Stimulated activated CD8-positive, alpha-beta memory T cell treated with anti-CD3 and anti-CD28 coated beads, Interleukin-4, amount 100 ng/mL, for 1 hour (primary cell): ENCODE measurements at places on chromosomes 16 and 17.

DNA sequence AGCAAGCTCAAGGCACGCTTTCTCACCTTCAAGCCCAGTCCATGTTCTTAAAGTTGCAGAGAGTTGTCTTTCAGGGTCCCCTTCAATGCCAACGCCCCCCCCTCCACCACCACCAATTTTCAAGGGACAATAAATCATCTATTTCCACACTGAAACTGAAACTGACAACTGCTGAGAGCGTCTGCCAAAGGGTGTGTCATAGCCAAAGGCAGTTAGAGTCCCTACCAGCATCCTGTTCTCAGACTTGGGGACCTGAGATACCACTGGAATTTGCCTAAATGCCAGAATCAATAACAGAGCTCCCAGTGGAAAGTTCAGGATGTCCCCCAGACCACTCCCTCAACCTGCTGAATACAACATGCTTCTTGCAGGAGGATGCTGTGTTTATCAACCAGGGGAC, 133.2 kb upstream of the SOX9 start:
- no peak for DNase-seq

DNA sequence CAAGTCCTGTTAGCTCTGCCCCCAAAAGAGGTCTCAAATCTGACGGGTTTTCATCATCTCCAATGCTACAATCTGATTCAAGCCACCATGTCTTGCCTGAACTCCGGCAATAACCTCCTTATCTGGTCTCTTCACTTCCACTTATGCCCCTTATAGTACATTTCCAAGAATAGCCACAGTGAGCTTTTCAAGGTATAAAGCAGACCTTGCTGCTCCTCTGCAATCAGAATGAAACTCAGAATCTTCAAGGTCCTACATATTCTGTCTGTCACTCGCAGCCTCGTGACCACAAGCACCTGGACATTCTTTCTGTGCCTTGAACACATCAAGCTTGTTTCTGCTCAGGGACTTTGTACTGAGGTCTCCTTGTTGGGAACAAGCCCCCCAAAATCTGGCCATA, 84.7 kb downstream of the YPEL2 start:
- DNase-seq = no peak

DNA sequence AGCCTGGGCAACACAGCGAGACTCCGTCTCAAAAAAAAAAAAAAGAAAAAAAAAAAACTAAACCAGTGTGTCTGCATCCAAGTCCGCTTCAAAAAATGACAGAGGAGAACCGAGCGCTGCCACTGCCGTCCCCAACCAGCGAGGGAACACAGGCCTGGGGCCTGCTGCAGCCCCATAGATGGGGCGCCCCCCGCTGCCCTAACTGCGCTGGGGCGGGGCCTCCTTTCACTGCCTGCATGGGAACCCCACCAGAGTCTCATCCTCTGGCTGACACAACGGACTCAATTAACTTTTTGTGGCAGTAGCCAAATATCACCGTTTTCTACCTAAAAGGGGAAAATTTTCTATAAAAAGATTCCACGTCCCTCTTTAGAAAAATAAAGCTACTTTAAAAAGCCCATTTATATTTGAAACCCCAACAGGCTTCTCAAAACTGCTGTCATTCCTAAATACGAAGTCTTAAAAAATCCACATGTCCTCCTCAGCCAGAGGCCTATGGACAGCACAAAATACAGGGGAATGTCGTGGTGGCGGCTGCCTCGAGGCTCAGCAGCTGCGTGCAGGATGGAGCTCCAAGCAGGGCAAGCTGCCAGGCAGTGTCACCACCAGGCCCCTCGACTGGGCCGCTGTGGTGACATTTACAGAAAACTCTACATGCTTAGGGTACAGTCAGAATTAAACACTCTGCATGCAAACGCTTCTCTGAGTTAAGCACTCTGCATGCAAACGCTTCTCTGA, 30.3 kb downstream of the KLHDC4 start:
- no peak for DNase-seq

GRCh38 chr17:896953-897661, 82.5 kb downstream of the NXN start:
- no peak for DNase-seq

DNA sequence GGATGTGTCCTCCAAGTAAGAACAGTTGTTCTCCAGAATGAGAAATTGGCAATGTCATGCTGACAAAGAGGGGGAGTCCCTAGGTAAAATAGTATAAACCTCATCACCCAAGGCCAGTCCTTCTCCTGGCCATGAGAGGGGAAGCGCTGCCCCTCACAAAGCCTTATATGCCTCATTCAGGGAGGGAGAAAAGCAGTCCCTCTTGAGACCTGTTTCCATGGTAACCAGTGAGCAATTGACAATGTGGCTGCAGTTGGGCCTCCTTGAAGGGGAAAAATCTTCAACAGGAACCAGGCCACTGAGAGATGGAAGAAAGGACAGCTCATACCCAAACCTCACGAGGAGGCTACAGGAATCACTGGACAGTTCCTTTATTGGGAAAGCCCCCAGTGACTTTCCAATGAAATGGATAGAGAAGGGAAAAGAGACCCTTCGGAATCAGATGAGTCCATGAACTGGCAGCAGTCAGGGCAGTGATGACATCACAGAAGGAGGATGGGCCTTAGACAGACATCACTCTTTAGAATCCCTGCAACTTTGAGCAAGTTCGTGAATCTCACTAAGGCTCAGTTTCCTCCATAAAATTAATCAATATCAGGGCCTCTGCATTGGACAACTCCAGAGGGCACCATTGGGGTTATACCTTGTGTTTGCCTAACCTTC, 275.7 kb downstream of the TOX3 start:
- DNase-seq = no peak

GRCh38 chr16:14502932-14503741, 126.9 kb downstream of the PARN start:
- no peak for DNase-seq

GRCh38 chr17:48128400-48128799, 20.8 kb downstream of the SNX11 start:
- no peak for DNase-seq

GRCh38 chr16:56841659-56842058, 23.3 kb upstream of the SLC12A3 start:
- DNase-seq = no peak

GRCh38 chr16:4319454-4320421, 3.9 kb downstream of the GLIS2 start:
- no peak for DNase-seq

DNA sequence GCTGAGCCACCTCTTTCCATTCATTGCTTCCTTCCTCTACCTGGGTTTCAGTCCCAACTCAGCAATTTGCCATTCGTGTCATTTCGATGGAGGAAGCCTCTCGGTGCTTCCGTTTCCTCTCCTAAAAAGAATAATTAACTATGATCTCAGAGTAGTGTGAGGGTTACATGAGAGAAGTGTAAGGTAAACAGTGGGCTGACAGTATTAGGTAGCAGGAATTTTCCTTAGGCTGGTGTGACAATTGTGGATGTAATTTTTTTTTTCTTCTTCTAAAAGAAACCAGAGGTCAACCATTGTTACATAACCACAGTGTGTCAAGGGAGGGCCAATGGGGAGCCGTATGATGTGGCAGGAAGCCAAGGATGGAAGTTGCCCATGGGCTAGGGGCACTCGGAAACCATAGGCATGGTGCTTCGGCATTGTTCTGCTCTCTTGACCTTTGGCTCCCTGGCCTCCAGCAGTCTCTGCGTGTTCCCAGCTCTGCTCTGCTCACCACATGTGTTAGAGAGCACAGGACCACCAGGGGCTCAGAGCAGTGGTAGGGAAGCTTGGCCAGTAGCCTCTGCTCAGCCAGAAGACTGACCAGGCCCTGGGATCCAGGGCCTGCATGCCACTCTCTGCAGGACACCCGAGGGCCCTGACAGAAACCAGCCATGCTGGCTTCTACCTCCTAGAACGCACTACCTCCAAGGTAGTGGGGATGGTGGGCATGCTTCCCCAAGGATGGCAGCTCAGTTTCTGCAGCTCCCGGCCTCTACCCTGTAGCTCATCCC, 2.0 kb upstream of the TOP2A start:
- no peak for DNase-seq

- no peak for DNase-seq
Measured at GRCh38 chr17:9408868-9409829, 166.5 kb downstream of the STX8 start.

- DNase-seq = peak; percentile 3
Measured at GRCh38 chr17:52106638-52107261, 51.8 kb downstream of the CA10 start.

DNA sequence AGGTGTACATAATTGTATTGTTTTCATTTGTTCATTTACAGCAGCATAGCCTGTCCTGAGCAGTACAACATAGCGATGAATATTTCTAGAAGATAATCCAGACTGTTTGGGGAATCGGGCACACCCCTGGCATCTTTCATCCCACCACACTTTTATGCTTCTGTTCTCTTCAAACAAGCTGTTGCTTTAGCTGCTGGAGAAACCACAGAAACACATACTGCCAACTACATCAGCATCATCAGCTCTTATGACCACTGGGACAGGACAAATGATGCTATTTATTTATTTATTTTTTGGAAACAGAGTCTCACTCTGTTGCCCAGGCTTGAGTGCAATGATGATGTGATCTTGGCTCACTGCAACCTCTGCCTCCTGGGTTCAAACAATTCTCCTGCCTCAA, 22.6 kb upstream of the HAPSTR1 start:
- no peak for DNase-seq

GRCh38 chr16:80731915-80732314, 72.5 kb downstream of the CDYL2 start:
- DNase-seq = no peak

- no peak for DNase-seq
Measured at GRCh38 chr17:72639711-72640110, 452.8 kb downstream of the SLC39A11 start.

DNA sequence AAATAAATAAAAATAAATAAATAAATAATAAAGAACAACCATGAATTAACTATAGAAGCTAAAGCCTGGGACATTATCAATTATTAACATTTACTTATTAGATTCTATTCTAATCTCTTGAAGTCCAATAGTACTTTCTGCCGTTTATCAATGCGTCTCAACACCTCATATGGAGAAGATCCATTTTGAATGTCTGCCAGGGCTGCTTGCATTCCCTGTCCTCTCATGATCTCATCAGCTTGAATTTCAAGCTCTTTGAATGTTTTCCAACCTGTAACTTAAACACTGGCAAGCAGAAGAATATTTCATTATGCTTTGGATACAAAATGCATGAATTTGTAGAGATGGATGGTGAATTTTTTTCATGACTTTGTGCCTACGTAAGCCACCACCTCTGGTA, 191.9 kb upstream of the ANKFN1 start:
- DNase-seq = no peak

GRCh38 chr17:49101054-49101534, 31.5 kb upstream of the B4GALNT2 start:
- no peak for DNase-seq

DNA sequence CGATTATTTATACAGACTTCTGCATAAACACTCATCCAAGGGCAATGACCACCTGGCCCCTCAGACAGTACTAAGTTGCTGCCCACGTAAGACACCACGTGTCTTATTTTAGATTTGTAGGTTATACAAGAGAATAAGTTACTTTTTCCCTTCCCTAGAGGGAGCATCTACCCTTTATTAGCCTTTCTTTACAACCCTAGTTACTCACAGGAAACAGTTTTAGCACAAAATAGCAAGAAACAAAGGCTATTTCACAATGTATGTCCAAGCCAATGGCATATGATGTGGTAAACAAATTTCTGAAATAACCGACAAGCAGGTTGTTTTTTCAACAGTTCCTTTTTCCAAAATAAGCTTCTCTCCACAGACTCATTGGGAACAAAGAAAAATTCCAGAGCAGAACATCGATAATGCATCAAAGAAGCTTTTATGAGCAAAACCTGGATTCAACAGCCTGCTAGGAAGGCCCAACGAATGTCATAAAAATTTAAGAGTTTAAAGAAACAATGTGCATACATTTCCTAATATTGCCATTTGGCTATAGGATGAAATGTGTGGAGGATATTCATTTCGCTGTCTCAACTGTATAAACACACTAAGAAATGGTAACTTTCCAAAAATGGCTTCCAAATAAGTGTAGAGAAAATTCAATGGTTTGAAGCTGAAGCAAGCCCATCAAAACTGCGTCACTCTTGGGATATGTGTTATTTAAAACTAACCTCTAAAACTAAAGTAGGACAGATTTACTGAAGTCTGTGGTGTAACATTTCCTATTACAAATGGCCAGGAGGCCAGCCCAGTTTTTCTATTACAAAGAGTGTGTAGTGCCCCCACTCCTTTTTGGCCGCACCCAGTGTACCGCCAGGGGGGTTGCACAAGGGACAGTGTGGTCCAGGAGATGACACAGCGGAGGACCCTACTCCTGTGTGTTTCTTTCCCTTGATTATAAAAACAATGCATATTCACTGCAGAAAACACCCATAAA, 50.4 kb upstream of the ERN1 start:
- no peak for DNase-seq

- DNase-seq = no peak
Measured at GRCh38 chr17:16980061-16980460, 8.1 kb upstream of the TNFRSF13B start.

DNA sequence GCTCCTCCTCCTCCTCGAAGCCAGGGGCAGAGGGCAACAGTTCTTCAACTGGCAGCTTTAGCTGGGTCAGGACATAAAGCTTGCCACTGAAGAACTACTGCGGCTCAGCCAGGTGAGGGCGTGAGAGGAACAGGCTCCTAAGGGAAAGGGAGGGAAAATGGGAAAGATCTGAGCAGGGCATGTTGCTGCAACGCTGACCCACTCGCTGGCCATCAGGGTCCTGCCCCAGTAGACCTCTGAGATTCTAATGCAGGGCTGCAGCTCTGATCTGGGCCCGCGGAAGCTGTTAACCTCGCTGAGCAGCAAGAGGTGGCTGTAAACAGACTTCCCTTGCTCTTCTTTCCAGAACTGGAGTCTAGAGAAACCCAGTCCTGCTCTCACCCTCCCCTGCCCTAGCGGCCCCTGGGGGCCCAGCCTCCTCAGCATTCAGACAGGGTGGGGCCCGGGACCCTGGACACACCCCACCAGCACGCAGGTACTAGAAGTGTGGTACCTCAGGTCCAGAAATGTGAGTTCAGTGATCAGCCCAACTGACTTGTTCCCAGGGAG, 3.8 kb upstream of the TLCD2 start:
- DNase-seq = no peak

DNA sequence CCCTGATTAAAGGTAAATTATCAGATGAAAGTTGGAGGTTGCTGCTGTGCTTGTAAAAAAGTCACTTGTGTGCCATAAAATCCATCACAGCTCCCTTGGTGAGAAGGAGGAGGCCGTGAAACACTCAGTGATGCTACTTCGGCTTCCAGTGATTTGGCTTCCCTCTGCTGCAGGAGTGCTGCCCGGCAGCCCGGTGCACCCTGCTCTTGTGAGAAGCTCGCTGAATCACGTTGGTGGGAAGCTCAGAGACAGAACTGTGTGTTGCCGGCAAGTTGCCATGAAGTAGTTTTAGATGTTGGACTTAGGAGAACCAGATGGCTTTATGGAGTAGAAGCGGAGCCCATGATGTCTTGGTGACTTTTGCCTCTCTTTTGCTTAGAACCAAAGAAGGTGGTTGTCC, 33.3 kb downstream of the MSI2 start:
- no peak for DNase-seq

DNA sequence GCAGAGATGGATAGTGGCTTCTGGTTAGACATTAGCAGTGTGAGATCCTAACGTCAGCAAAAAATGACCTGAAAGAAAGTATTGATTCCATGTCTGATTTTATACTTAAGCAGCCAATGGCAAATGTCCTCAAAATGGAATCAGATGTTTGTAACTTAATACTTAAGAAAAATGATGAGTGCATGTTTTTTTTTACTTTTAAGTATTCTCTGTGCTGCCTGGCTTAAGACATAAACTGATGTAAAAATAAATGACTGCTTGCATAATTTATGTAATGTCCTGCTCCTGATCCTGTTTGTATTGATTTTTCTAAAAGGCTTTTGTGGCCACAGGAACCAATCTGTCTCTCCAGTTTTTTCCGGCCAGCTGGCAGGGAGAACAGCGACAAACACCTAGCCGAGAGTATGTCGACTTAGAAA, 7.4 kb downstream of the CBFB start:
- no peak for DNase-seq
